Esophagus muscularis mucosa (tissue), 4 donors: ENCODE measurements at places on chromosomes 5 and 9. TPM values are rescaled to one million over a fixed set of nuclear protein-coding genes. Genes with fewer than 3 reads are reported as not detected.

DNA sequence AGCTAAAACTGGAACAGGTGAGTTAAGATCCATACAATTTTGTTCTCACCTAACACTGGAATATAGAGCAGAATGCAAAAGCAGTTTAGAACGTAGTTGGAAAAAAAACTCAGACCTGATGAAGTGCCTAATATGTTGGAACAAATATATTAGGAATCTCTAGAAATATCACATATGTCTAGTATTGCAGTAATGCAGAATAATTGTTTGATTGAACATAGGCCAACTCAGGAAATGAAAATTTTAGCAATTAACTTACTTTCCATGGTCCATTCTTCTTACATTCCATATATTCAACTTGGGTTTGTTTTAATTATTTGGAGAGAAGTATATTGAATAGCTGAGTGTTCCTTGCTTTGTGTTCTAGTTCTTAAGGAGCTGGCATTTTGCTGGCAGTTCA, 111.8 kb upstream of the ADAMTSL1 start:
- DNase-seq: no peak
- no peaks in the 10 kb centered on the region for H3K27me3 ChIP-seq
- H3K4me3 ChIP-seq: no peak overlapping the region
- H3K4me1 ChIP-seq: peaks cover 23% of the 10 kb centered on the region

DNA sequence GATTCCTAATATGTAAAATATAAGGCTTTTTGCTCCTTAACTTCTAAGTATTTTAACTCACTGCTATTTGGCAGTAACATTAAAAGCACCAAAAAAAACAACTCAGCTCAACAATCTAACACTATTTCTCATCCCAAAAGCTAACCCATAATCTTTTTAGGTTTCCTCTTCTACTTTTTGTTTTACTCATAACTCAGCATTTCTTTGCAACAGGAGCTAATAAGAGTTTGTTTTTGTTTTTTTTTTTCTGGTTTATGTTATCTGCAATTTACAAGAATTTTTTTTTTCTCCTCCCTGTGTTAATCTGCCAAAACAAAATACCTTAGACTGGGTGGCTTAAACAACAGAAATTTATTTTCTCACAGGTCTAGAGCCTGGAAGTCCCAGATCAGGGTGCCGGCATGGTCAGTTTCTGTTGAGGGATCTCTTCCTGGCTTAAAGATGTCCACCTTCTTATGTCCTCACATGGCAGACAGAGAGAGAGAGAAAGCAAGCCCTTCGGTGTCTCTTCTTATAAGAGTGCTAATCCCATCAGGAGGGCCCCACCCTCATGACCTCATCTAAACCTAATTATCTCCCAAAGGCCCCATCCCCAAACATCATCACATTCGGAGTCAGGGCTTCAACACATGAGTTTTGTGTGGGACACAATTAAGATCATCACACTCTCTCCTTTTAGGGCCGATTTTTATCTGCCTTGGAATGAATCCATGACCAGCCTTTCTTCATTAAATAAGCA, 31.2 kb downstream of the ARL15 start:
- H3K4me3 ChIP-seq: no peak overlapping the region
- no peaks in the 10 kb centered on the region for H3K4me1 ChIP-seq
- H3K36me3 ChIP-seq: no peaks in the 10 kb centered on the region
- H3K27me3 ChIP-seq: no peaks in the 10 kb centered on the region
- DNase-seq: no peak

DNA sequence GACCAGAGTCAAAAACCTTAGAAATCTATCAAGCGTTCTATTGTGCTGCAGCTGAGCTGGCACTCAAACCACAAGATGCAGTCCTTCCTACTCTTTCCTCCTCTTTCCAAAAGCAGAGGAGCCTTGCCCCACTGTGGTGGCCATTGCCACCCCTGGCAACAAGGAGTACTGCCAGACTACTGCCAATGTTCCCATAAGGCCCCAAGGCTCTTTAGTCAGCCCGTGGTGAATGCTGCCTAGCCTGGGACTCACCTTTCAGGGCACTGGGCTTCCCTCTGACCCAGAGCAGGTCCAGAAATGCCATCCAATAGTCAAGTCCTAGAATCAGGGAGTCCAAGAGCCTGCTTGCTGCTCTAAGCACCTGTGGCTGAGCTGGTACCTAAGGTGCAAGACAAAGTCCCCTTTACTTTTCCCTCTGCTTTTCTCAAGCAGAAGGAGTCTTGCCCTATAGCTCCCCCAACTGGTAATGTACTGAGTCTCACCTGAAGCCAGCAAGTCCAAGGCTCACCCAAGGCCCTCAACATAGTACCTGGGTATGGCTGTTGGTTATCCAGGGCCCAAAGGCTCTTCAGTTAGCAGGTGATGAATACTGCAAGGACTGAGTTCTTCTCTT, 219.4 kb downstream of the ATPSCKMT start:
- H3K27ac ChIP-seq: no peak overlapping the region
- H3K4me3 ChIP-seq: no peak overlapping the region
- H3K4me1 ChIP-seq: no peaks in the 10 kb centered on the region
- no peaks in the 10 kb centered on the region for H3K36me3 ChIP-seq
- no peaks in the 10 kb centered on the region for H3K27me3 ChIP-seq

GRCh38 chr9:111891910-111892499, 4.6 kb upstream of the UGCG start:
- H3K27me3 ChIP-seq: no peaks in the 10 kb centered on the region
- peaks cover 16% of the 10 kb centered on the region for H3K4me1 ChIP-seq
- no peak overlapping the region for H3K4me3 ChIP-seq

- peak; percentile 37 for DNase-seq
- no peak overlapping the region for H3K27ac ChIP-seq
- H3K36me3 ChIP-seq: no peaks in the 10 kb centered on the region
- no peak overlapping the region for H3K4me3 ChIP-seq
- H3K4me1 ChIP-seq: no peaks in the 10 kb centered on the region
These were observed 453.5 kb downstream of the GADD45G start for GRCh38 chr9:90058182-90058763.

DNA sequence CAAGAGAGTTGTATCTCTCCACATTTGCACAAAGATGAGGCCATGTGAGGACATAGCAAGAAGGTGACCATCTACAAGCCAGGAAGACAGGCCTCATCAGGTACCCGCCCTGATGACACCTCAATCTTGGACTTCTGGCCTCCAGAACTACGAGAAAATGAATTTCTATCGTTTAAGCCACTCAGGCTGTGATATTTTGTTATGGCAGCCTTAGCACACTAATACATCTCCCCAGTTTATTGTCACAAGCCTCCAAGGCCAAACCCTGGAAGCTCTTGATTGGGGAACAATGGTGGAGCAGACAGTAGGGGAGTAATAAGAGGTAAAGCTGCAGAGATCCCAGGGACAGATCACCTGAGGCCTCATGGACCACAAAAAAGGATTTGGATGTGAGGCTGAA, 7.7 kb upstream of the P4HA2 start:
- no peak for DNase-seq
- no peak overlapping the region for H3K4me3 ChIP-seq
- H3K27me3 ChIP-seq: no peaks in the 10 kb centered on the region
- no peak overlapping the region for H3K27ac ChIP-seq
- no peaks in the 10 kb centered on the region for H3K36me3 ChIP-seq

- no peaks in the 10 kb centered on the region for H3K36me3 ChIP-seq
- no peaks in the 10 kb centered on the region for H3K27me3 ChIP-seq
These were observed 420.8 kb upstream of the IRX4 start for GRCh38 chr5:2303431-2304100.

- no peak overlapping the region for H3K27ac ChIP-seq
- H3K36me3 ChIP-seq: no peaks in the 10 kb centered on the region
- H3K4me3 ChIP-seq: no peak overlapping the region
- DNase-seq: peak; percentile 4
These were observed 16.8 kb downstream of the TNFSF15 start for GRCh38 chr9:114789006-114789405.

DNA sequence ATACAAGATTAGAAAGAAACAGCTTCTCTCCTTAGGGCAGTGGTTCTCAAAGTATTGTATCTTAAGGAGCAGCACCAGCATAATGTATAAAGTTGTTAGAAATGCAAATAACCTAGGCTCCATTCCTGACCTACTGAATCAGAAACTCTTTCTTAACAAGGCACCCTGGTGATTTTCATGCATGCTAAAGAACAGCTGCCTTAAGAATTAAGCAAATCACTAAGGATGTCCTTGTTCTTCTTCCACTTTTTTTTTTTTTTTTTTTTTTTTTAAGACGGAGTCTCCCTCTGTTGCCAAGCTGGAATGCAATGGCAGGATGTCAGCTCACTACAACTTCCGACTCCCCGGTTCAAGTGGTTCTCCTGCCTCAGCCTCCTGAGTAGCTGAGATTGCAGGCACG, 1095.2 kb upstream of the EDIL3 start:
- no peak overlapping the region for H3K27ac ChIP-seq
- no peaks in the 10 kb centered on the region for H3K27me3 ChIP-seq
- no peak for DNase-seq

- no peak for DNase-seq
- no peaks in the 10 kb centered on the region for H3K27me3 ChIP-seq
- no peak overlapping the region for H3K27ac ChIP-seq
- peaks cover 13% of the 10 kb centered on the region for H3K4me1 ChIP-seq
- no peak overlapping the region for H3K4me3 ChIP-seq
These were observed 99.4 kb downstream of the C5orf15 start for GRCh38 chr5:133868946-133869518.

- no peaks in the 10 kb centered on the region for H3K27me3 ChIP-seq
These were observed 34.1 kb upstream of the ADAMTS2 start for GRCh38 chr5:179379321-179379890.

GRCh38 chr5:145858959-145859358, 13.9 kb downstream of the GRXCR2 start:
- no peaks in the 10 kb centered on the region for H3K36me3 ChIP-seq
- no peak overlapping the region for H3K27ac ChIP-seq
- no peak overlapping the region for H3K4me3 ChIP-seq
- peaks cover 15% of the 10 kb centered on the region for H3K4me1 ChIP-seq

DNA sequence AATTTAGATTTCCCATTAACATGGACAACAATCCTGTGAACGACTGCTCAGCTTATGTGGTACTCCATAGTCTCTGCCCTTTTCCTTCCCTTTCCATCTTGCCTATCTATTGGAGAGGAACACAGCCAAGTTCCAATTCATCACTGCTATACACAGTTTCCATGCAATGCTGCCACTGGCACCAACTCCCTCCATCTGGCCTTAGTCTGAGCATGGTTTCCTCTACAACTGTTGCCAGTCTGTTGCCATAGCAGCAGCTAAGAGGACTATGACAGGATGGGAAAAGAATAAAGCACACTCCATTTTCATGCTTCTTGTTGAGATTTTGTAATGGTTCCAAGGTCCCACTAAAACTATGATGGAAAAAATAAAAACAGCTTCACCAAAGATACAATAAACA, 189.0 kb downstream of the HCN1 start:
- no peaks in the 10 kb centered on the region for H3K36me3 ChIP-seq
- no peak overlapping the region for H3K27ac ChIP-seq

DNA sequence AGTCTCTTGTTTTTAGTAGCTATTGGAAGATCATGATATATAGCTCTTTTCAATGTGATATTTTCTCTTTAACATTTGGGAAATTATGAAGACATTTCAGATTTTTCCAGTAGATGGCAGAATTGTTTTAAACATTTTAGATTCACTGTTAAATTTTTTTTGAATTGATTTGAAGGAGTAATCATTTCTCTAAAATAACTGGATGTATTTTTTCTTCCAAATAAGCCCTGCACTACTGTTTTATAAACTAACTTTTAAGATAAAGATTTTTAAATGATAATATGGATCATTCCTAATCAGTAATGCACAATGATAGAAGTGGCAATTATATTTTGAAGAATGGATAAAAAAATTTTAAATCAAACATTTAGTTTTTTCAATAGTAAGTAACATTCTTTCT, 14.2 kb downstream of the NDUFAF2 start:
- H3K4me1 ChIP-seq: no peaks in the 10 kb centered on the region
- no peak overlapping the region for H3K27ac ChIP-seq
- H3K4me3 ChIP-seq: no peak overlapping the region
- no peak for DNase-seq

DNA sequence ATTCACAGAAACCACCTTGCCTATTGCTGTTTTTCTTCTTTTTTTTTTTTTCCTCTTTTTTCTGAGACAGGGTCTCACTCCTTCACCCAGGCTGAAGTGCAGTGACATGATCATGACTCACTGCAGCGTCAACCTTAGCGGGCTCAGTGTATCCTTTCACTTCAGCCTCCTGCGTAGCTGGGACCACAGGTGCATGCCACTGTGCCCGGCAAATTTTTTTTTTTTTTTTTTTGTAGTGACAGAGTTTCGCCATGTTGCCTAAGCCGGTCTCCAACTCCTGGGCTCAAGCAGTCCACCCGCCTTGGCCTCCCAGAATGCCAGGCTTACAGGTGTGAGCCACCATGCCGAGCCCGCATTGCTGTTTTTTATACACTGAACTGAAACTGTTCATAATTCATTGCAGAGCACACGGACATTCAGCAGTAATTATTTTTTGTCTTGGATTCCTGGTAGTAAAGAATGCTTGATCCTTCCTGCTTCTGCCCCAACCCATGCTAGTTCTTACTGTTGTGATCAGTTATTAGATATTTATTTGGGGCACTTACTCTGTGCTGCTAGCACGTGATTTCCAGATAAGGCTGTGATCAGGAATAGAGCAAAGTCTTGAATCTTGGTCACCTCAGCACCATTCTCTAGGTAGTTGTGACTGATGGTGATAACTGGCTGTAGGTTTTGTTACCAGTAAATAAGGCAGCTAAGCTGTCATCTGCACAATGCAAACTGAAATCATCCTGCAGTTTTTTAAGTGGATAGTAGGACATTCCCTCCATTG, 14.0 kb downstream of the MAP3K1 start:
- H3K27ac ChIP-seq: no peak overlapping the region
- DNase-seq: no peak
- peaks cover 57% of the 10 kb centered on the region for H3K4me1 ChIP-seq
- H3K27me3 ChIP-seq: no peaks in the 10 kb centered on the region
- no peaks in the 10 kb centered on the region for H3K36me3 ChIP-seq

DNA sequence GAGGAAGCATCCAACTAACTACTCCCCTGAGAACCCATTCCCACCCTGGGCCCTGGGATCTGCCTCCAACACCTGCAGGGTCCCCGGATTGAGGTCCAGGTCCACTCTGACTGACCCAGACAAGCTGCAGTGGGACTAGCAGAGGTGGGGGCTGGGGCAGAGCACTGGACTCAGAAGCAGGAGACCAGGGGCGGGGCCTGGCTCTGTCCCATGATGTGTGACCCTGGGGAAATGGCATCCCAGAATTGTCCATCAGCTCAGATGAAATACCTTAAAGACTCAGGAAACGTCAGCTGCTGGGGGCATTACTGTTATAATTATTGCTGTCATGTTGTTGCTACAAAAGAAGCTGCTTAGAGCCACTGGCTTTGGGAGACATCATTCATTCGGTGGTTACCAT, 202.4 kb downstream of the C9orf50 start:
- no peaks in the 10 kb centered on the region for H3K27me3 ChIP-seq
- no peaks in the 10 kb centered on the region for H3K36me3 ChIP-seq
- peaks cover 34% of the 10 kb centered on the region for H3K4me1 ChIP-seq
- DNase-seq: no peak
- H3K4me3 ChIP-seq: no peak overlapping the region
- H3K27ac ChIP-seq: no peak overlapping the region

- H3K4me1 ChIP-seq: no peaks in the 10 kb centered on the region
- no peaks in the 10 kb centered on the region for H3K36me3 ChIP-seq
- no peak for DNase-seq
- no peak overlapping the region for H3K27ac ChIP-seq
These were observed 140.5 kb downstream of the MUSK start for GRCh38 chr9:110809038-110809595.

The ERMP1 gene
- 9.6 TPM for total RNA-seq

The FGF10 gene
- 3.7 TPM for total RNA-seq

The CDX1 gene
- total RNA-seq: 0.23 TPM

The TPD52L3 gene
- not detected for total RNA-seq

The ADRA1B gene
- 2.8 TPM for total RNA-seq

The SPINK6 gene
- not detected for total RNA-seq

The NUTM2F gene
- not detected for total RNA-seq
